ENCODE measurements at places on chromosomes 13 and 19. TPM values are rescaled to one million over a fixed set of nuclear protein-coding genes. Genes with fewer than 3 reads are reported as not detected.

CLEC17A gene
- total RNA-seq: 27.4 TPM

GRCh38 chr13:42047561-42048341 lies 697 bp upstream of the DGKH start:
- peak; percentile 22 for DNase-seq

GRCh38 chr13:98752467-98753290 lies at the start of gene SLC15A1:
Gene SLC15A1, minus strand, starts transcription at chr13:98752672. Its CDS starts 74 bp downstream, at chr13:98752598.
- DNase-seq: no peak

GRCh38 chr19:18091217-18091608 lies 4.5 kb upstream of the IL12RB1 start:
- peak; percentile 83 for DNase-seq

TSHZ3 gene
- not detected for total RNA-seq

Data from OCI-LY7 (cell line).